NCI-H510A treated with DMSO at 0.1 percent for 48 hours (cell line): ENCODE measurements at places on chromosomes 16 and 17.

DNA sequence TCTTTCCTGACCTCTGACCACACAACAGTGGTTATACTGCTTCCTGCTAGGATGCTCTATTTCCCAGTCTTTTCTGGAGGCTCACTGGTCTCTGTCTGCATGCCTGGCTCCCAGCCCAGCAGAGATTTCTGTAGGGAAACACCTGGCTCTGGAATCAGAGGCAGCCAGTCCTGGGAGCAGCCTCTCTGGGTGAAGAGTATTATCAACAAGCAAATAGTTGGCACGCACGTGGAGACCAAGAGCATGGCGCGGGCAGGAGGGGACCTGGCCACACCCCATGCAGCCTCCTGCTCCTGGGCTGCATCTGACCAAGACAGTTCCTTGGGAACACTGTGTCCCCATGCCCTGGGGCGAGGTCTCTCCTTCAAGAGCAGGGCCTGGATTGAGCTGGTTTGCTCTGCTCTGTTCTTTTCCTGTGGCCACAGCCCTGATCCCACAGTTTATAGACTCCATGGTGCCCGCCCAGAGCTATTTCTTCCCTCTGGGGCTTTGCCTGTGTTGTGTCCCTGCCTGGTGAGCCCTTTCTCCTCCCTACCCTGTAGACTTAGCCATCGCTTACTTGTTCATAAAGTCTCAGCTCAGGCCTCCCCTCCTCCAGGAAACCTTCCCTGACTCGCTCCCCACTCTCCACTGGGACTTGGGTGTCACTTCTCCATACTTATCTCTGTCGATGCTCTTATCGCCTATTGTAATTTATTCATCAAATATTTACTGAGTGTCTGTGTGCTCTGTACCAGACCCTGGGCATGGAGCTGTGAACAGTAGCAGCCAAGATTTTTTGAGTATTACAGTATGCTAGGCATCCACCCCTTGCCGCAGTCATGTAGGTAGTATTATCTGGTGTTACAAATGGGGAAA is 60.6 kb downstream of the SCNN1B start:
- peak; percentile 87 for DNase-seq

- no peak for DNase-seq
Measured at GRCh38 chr17:47267354-47267828, 13.8 kb downstream of the ITGB3 start.

- DNase-seq, result no peak
Measured at GRCh38 chr17:33435721-33436301, 142.7 kb upstream of the ASIC2 start.

- DNase-seq, result no peak
Measured at GRCh38 chr17:12985431-12986293, 32.2 kb downstream of the ELAC2 start.

- DNase-seq, result no peak
Measured at GRCh38 chr17:8145811-8146210, 6.4 kb downstream of the PER1 start.

DNA sequence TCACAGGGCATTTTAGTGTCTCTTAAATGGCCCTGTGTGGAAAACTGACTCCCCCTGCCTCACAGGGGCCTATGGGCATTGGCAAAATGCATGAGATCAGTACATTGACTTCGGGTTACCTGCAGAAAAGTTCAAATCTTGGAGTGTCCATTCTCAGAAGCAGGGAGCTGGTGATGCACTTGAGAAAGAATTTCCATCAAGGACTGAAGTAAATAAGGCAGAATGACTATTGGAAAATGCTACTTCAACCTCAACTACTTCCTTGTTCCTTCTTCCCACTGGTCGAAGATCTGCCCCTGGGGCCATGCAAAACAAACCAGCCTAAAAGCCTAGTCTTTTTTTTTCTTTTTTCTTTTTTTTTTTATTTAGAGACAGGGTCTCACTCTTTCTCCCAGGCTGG is 13.8 kb upstream of the GSDMA start:
- no peak for DNase-seq

GRCh38 chr16:86227801-86228200 is 282.5 kb upstream of the FOXF1 start:
- no peak for DNase-seq

DNA sequence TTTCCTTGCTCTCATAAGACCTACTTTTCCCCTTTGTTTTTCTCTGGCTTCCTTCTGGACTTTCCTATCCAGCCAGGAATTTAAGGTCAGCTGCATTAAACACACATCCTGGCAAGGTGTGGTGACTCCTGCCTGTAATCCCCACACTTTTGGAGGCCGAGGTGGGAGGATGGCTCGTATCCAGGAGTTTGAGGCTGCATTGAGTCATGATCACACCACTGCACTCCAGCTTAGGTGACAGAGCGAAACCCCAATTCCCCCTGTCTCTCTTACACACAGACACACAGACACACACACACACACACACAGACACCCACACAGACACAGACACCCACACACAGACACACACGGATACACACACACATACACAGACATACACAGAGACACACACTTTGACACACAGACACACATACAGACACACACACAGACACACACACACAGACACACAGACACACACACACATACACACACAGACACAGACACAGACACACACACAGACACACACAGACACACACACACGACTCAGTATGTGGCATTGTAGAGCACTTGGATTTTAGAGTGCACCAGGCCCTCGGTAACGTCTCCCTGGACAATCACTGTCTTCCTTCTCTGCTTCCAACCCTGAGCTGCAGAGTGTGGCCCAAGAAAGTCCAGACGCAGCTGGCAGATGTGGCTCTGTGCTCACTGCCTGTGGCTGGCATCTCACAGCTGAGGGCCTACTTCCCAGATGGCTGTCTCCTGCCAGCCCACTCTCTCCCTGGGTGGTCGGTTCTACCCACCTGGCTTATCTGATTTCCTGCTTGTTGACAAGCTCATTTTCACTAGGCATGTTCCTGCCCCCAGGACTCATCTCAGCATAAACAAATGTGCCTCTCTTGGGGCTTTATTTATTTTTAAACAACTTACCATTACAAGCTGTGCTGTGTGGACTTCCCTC is 39.0 kb downstream of the NLRP1 start:
- DNase-seq, result no peak

DNA sequence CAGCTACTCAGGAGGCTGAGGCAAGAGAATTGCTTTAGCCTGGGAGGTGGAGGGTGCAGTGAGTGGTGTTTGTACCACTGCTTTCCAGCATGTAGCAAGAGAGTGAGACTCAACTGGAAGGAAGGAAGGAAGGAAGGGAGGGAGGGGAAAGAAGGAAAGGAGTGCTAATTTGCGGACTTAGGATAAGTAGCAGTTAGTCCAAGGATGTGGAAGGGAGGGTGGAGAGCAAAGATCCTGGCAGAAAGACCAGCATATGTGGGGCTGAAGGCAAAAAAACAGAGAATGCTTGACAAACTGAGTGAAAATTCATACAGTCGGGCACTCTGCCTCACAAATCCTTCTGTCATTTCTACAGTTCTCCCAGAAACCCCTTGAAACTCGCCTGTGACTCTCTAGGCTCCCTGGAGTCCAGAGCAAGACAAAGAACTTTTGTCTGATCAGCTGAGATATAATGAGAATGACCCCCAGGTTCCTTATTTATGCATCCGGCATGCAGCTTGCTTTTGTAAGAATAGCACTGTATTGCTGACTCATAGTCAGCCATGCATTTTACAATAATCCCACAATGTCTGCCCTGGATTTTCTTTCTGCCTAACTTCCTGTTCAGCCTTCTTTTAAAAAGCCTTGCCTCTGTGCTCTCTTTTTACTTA is 31.5 kb downstream of the CDK5RAP3 start:
- DNase-seq, result no peak

DNA sequence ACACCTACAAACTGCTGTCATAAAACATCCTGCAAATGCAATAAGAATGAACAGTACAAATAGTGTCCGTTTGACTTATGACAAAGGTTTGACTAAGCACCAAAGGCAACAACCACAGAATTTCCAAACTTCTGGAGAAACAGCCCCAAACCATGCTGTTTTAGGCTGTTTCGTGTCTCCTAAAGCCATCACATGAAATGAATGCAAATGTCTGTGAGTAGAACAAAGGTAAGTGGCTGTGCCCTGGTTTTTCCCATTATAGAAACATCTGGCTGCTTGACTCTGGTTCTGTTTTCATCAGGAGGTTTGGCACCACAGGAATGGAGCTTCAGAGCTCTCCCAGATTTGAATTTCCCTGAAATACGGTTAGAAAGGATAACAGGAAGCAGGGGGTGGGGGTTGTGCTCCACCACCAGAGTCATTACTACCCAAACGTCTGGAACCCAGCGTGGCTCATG is 4.6 kb upstream of the EMP2 start:
- DNase-seq, result no peak

GRCh38 chr17:9837551-9838471 is 12.1 kb downstream of the GLP2R start:
- DNase-seq, result no peak

- DNase-seq, result no peak
Measured at GRCh38 chr16:2451851-2452320, 8.0 kb upstream of the TEDC2 start.

- DNase-seq, result no peak
Measured at GRCh38 chr17:2542456-2542855, 30.8 kb upstream of the METTL16 start.

DNA sequence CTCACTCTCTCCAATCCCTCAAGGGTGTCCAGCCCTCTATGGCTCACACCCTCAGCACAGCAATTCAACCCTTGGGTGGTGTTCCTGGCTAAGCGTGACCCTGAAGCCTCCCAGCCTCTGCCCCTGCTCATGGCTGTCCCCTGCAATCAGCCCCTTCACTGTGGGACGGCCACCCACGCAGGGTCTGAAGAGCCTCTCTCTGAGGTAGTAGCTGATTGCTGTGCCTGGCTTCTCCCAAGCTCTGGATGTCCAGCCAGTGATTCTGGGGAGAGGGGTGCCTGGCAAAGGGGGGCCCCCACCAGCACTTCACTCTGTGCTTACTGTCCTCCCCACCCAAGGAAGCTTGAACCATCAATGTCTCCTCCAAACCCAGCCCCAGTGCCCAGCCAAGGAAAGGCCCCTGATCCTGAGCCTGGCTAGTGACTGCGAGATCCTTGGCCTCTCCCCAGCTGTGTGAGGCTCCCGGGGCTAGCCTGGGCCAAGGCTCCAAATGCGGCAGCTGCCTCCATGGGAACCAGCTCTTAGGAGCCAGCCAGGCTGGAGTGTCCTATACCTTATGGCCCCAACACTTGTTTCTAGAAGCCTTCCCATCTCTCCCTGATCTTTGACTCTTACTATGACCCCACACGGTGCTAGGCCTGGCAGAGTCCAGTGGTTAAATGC is 9.9 kb downstream of the MTSS2 start:
- DNase-seq, result no peak

GRCh38 chr17:78912082-78912481 is 9.1 kb upstream of the CEP295NL start:
- DNase-seq, result no peak

DNA sequence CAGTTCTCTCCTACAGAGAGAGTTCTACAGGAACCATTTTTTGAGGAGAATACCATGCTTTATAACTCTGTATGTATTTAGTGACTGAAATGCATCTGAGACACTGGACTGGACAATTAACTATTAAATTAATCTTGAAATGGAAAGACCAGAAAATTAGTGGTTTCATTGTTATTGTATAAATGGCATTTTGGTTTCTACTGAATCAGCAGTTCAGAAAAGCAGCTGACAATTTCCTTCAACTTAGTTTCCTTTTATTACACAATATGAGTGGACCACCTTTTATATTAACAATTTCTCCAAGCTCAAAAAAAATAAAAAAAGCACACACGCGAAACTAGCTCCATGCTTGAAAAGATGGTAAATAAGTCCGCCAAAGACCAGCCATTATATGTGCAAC is 66.1 kb upstream of the SLC12A3 start:
- no peak for DNase-seq

DNA sequence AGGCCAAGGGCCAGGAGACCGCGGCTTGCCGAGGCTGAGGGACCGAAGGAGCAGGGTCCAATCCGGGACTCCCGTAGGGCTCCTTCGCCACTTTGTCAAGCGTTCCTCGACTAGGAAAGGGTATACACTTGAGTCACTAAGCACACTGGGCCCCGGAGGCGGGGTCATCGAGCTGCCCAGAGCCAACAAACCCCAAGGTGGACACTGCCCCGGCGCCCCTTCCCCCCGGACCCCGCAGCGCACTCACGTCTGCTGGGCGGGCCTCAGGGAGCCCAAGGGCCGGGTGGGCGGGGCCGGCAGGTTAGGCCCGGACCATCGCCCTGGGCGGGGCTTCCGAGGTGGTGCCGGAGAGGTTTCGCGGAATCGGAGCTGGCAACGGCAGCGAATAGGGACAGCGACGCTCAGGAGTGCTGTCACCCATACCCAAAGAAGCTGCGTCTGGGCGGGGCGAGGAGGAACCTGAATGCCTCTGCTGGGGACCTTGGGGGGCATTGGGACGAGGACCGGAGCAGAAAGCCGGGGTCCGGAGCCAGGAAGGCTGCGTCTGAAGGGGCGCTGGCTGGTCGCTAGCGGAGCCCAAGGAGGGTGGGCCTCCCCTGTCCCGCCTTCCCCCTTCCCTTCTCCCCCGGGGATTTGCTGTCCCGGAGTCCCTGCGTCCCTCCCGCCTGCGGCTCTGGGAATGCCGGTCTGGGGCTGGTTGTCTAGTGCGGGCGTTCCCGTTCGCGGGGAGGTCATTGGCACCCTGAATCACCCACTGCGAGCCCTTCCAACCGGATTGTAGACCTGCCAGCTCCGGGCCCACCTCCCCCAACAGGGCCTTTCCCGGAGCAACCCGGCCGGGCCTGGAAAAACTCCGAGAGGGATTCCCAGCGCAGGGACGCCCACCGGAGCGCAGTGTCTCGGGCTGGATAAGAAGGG is 118.2 kb upstream of the SMURF2 start:
- DNase-seq, result peak; percentile 78

DNA sequence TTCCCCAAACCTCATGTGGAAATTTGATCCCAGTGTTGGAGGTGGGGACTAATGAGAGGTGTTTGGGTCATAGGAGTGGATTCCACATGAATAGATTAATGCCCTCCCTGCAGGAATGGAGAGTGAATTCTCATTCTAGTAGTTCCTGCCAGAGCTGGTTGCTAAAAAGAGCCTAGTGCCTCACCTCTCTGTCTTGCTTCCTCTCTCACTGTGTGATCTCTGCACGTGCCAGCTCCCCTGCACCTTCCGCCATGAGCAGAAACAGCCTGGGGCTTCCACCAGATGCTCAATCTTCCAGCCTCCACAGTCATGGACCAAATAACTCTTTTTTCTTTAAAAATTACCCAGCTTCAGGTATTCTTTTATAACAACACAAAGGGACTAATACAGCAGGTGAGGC is 72.9 kb upstream of the CLEC3A start:
- no peak for DNase-seq
